ENCODE measurements at places on chromosomes 3 and 15.

DNA sequence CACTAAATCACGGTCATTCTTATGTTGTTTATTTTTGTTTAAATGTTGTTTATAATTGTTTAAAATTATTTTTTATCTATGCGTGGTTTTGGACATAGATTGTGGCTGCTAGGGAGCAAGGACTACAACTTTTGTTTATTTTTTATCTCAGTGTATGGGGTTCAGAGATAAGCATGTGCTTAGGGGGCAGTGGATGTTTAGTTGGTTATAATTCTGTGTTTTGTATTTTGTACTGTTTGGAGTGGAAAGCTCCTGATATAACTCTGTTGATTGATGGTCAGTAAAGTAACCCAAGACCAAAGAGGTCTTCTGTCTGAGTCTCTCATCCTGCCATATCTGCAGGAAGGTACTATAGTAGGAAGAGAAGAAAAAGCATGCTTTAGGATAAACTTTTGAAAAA lies 36.5 kb upstream of the NPHP3 start:
- no peak for DNase-seq

DNA sequence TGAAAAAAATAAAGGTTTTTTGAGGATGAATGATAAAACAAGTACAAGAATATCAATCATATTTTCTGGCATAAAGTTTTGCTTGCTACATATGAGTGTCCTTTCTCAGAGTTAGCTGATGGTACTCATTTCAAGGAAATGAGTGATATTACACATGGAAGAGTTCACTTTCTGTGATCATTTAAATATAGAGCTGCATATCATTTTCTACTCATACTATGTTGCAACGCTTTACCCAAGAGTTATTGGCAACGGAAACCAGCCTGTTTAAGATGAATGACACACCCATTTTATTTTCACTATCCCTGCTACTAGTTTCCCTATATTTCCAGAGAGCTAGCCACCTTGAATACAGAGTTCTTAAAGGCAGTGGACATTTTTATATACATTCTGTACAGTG lies 35.4 kb upstream of the RBMS3 start:
- DNase-seq: no peak

DNA sequence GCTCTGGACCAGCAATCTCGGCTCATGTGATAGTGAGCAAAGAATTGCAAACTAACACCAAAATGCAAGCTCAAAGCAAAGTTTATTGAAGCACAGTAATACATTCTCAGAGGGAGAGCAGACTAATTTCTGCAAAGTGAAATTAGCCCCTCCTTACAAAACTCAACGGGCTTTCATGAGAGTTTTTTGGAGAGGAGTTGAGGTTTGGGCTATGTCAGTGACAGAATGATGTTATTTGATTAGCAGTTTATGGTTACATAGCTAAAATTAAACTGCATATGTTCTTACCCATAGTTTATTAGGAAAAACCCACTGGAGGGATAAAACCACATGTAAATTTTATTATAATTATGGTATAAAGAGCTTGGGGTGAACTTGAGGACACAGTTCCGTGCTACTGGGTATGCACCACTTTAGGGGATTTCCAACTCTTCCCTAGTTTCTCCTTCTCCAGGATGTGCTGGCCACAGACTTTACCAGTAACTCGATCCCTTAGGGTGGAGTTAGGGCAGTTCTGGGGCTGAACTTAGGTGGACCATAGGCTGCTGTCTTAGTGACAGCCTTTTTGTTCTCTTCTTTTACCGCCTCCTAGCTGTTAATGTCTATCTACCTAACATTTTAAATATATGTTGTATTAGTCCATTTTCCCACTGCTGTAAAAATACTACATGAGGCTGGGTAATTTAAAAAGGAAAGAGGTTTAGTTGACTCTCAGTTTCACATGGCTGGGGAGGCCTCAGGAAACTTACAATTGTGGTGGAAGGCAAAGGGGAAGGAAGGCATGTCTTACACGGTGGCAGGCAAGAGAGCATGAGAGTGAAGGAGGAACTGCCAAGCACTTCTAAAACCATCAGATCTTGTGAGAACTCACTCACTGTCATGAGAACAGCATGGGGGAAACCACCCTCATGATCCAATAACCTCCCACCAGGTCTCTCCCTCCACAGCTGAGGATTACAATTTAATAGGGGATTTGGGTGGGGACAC lies 8.9 kb upstream of the AADACL2 start:
- no peak for DNase-seq

GRCh38 chr3:36362973-36363372 lies 17.3 kb upstream of the STAC start:
- no peak for DNase-seq

GRCh38 chr3:132231633-132232032 lies 85.6 kb upstream of the ACP3 start:
- DNase-seq: no peak

DNA sequence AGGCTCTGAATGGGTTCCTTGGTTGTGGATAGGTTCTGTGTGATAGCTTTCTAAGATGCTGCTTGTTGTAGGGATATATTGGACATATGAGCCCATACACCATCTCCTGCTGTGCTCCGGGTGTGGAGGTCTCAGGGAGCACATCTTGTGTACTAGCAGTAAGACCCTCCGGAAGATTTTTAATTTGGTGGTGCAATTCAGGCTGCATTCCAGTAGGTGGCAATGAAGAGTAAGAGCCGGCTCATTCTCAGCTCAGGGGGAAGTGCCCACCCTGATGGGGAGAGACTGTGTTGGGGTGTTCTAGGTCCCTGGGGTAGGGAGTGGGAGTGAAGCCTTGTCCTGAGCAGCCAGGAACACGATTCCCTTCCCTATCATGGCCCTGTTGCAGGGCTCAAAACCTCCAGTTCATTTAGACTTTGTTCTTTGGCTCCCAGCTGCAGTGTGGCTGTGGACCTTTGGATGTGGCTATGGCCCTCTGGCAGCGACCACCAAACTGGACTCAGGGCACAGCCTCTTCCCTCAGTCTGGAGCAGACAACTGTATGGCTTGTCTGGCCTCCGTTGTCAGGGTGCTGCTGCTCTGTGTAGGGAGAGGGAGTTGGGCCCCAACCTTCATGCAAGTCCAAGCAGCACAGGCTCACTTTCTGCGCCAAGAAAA lies 104.7 kb downstream of the UNC13C start:
- no peak for DNase-seq

DNA sequence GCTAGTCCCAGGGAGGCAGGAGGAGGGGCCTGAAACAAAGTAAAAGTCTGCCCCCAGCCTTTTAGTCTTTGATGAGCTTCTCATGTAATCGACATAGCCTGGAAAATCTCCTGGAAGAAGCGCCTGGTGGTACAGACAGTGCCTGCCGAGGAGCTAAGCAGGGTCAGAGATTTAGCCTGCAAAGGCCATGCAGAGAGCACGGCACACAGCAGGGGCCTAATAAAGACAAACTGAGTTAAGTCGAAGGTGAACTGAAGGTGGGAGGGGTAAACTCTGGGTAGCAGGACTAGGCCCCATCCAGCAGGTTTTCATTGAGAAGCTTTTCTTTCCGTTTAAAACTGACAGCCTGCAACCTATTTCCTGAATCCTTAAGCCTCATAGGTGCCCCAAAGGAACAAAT lies 115.5 kb upstream of the ABHD17C start:
- no peak for DNase-seq

DNA sequence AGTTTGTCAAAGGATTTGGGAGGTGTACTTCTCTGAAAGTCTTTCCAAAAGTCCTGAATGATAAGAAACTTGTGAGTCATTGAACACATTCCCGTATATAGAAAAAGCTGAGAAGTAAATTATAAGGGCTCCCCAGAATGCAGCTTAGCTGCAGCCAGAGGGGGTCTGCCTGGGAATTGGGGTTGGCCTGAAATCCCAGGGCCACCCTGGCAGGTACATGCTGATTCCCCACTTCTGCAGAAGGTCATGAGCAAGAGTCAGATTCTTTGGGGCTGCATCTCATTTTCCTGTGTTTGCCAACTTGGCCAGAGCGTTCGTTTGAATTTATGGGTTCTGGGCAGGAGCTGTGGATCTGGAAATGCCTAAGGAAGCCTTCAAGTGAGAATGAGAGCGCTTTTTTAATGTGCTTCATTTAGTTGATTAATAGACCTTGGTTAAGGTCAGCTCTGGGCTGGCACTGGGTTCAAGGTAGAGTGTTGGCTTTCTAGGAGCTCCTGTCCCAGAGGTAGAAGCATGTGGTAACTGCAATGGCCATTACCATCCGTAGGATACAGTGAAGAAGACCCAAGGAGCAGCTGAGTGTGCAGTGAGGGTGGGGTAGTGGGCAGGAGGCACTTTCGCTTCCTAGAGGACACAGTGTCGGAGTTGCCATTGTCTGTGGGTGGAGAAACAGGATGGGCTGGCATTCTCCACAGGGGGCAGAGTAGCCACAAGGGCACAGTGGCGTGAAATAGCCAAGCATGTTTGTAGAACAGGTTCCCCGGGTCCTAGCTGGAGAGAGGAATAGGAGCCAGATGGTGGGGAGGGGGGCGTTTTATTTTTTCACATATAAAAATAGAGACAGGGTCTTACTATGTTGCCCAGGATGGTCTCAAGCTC lies 3.2 kb downstream of the SLC6A6 start:
- no peak for DNase-seq

GRCh38 chr3:8279886-8280550 lies 221.6 kb upstream of the LMCD1 start:
- no peak for DNase-seq

- no peak for DNase-seq
These were observed 52.9 kb downstream of the WDR76 start for GRCh38 chr15:43879386-43880355.

DNA sequence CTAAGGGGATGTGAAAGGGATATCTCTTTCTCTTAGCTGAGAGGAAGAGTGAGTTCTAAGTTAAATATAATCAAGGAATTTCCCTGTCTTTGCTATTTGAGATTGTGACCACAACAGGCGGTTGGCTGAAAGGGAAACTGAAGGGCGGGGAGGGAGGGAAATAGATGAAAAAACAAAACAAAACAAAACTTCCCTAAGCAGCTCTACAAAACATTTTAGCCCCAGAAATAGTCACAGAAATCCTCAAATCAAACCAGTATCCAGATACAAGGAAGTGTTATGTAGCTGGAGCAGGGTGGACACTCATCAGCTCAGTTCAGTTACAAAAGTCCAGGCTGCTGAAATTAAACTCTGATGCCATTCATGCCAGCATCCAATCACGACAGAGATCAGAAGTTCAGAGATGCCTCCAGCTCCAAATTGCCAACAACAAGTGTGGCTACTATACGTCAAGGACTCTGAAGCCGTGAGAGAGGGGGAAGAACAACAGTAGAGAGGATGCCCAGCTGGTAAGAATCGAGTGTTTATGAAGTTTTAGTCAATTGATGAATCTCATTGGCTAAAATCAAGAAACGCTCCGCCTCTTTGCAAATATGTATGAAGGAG lies 319 bp upstream of the TP63 start:
- DNase-seq: no peak

- DNase-seq: no peak
These were observed at the start of gene UNC13C for GRCh38 chr15:53978253-53978906. UNC13C (plus strand) TSS chr15:53978441; CDS start chr15:54012904, 34,463 bp downstream.

DNA sequence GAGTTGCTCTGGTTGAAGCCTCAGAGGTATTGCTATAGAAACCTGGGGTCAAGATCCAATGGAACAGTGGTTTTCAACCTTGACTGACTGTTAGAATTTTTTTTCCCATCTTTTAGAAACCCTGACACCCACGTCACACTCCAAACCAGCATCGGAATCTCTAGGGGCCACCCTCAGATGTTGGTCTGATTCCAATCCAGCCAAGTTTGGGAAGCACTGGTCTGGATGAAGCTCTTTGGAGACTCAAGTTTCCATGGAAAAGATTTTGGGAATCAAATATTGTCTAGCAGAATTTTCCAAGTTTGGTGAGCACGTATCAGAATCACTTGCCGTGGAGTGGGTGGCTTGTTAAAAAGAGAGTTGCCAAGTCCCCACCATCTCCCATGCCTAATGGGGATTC lies 103.8 kb downstream of the THSD4 start:
- no peak for DNase-seq

GRCh38 chr15:78004919-78005634 lies 72.4 kb downstream of the TBC1D2B start:
- DNase-seq: no peak

GRCh38 chr3:11155341-11156025 lies 1.2 kb downstream of the HRH1 start:
- DNase-seq: no peak

GRCh38 chr15:63362196-63362595 lies 19.4 kb downstream of the CA12 start:
- no peak for DNase-seq

GRCh38 chr3:12489832-12490231 lies 5.6 kb downstream of the TSEN2 start:
- no peak for DNase-seq

DNA sequence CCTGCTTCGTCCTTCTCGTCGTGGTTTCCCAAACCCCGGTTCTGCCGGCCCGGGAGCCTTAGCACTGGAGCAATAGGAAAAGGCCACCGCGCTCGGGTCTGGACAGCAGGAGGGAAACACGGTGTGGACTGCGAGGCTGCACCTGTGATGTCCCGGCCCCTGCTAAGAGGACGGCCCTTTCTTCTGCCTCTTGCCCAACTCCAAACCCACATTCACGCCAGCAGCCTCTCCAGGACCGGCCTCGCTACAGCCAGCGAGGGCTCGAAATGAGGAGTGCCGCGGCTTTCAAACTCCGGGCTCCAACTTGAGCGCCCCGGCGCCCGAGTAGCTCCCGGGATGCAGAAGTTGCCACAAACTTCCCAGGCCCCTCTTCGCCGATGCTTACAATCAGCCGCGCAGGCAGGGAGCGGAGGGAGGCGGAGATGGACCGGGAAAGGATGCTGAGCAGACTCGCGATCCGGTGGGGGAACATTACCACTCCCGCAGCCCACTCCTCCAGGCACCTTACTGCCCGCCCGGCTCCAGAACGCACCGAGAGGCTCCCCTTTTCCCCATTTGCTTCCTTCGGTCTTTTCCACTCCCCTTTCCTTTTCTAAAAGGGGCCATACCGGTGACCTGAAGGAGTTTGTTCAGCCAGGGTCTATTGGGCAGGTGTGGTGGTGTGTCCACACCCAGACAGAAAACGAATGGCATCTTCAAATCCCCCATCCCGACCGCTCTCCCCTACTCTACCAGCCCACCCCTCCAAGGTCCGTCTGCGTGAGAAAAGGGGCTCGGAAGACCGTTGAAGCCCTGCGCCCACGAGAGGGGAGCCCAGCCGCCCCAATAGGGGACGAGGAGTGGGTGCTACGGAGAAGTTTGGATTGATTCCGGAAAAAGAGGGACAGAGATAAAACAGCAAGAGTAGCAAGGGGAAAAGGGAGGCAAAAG lies 18.8 kb upstream of the SATB1 start:
- DNase-seq: peak; percentile 13

GRCh38 chr3:29751647-29752314 lies 470.9 kb downstream of the RBMS3 start:
- DNase-seq: no peak

DNA sequence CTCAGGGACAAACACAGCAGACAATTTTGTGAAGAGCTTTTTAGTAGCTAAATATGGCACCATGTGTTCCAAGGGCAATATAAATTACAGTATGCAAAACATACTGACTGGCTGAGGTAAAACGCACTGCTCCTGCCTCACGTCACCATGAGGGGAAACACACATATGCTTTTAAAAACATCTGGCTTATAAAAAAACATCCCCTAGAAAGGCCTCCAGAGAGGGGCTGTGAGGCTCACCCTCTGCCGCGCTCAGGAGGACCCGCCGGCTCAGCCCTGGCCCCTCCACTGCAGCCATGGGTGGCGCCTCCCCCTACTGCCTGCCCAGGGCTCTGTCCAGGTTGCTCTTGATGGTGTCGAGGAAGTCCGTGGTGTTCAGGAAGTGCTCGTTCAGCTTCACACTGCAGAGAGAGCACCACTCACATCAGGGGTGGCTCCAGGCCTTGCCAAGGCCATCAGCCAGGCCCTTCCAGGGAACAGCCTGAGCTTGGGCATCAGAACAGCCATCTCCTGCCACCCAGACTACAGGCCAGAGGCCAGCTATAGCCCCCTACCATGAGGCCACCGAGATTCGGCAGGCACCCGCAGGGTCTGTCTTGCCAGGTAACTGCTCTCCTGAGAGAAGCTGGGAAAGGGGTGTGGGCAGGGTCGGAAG lies 18.2 kb downstream of the IDH2 start:
- no peak for DNase-seq

Measured in activated naive CD4-positive, alpha-beta T cell (primary cell).